ENCODE measurements at places on chromosomes 12 and 14.

DNA sequence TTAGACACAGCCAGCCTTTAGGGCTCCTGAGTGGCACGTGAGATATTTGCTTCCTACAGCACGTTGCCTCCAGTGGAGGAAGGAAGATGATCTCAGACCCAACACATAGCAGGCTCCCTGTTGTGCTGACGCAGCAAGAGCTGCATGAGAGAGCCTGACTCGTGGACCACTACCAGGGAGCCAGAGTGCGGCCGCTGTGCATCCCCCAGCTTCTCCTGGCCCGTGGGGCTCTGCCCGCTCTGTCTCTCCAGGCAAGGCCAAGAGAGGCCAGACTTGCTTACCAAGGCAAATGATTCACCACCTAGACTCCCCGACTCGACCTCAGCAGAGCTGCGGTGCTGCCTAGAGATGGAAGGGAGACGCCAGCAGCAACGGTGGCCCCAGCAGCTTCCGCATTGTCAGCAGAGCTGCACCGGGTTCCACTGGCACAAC, 37.5 kb downstream of the MAP3K9 start:
- no peak for DNase-seq

DNA sequence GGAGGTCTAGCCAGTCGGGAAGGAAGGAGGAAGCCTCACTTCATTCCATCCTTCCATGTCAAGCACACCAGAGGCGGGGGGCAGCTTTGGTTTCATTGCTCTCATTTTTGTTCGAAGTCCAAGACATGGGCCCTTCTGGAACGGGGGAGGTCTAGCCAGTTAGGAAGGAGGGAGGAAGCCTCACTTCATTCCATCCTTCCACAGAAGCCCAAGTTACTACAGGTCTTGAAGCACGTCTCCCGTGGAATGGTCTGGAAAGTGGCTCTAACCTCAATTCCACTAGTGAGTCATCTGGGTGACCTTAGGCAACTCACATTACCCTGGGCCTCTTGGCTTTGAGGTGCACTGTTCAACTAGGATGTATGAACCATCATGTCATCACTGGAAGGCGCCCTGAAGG, 156.3 kb downstream of the NTF3 start:
- no peak for DNase-seq

GRCh38 chr14:88599761-88600439, 37.1 kb downstream of the ZC3H14 start:
- DNase-seq, result no peak

DNA sequence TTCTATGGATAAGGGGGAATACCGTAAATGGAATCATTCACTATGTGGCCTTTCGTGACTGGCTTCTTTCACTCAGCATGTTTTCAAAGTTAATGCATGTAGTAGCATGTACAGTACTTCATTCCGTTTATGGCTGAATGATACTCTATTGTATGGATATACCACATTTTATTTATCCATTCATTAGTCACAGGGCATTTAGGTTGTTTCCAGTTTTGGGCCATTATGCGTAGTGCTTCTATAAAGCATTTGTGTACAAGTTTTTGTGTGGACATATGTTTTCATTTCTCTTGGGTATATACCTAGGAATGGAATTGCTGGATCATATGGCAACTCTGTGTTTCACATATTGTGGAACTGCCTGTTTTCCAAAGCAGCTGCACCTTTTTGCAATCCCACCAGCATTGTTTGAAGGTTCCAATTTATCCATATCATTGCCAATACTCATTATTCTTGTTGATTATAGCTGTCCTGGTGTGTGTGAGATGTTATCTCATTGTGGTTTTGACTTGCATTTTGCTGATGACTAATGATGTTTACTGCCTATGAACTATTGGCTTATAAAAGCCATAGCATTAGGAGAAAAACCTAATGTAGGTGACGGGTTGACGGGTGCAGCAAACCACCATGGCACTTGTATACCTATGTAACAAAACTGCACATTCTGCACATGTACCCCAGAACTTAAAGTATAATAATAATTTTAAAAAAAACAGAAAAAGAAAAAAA, 45.5 kb downstream of the ATF7IP start:
- DNase-seq, result no peak

GRCh38 chr12:21428241-21428640, 9.2 kb upstream of the PYROXD1 start:
- DNase-seq, result no peak

GRCh38 chr12:92753976-92754885, 51.4 kb downstream of the PLEKHG7 start:
- no peak for DNase-seq

Data from heart right ventricle (tissue), 16 donors.